Activated CD8-positive, alpha-beta memory T cell treated with anti-CD3 and anti-CD28 coated beads for 1 hour (primary cell): ENCODE measurements at places on chromosomes 1 and 21.

GRCh38 chr1:66624412-66625060, 90.6 kb downstream of the SGIP1 start:
- DNase-seq, result no peak

- DNase-seq, result no peak
These were observed 37.4 kb upstream of the HSD17B7 start for GRCh38 chr1:162753001-162753658.

DNA sequence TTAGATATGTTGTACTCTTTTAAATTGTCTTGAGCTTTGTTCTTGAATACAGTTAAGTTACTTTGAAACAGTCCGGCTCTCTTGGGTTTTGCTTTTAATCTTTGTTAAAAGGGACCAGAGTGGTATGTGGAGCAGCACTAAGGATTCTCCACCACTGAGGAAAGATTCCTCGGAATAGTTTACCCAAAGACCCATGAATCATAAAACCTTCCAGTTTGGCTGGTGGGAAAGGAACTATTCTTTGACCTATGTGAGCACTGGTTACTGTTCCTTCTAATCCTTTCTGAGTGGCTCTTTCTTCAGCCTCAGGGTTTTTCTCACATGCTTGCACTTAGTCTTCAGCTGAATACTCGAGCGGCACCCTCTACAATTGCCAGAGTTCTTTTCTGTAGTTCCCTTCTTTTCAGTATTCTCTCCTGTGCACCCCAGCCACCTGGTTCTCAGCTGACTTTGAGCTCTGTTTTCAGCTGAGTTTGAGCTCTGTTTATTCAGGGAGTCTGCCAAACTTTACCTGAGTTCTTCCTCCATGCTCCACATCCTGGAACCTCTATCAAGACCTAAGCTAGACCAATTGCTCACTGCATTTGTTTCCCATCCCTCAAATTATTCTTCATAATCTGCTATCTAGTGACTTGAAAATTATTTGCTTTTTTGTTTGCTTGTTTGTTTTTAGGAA, 253.8 kb upstream of the PLXNA2 start:
- DNase-seq, result no peak

GRCh38 chr1:153192697-153193096, 10.5 kb upstream of the LELP1 start:
- no peak for DNase-seq

GRCh38 chr1:147719711-147720225, 40.6 kb downstream of the GJA5 start:
- no peak for DNase-seq

DNA sequence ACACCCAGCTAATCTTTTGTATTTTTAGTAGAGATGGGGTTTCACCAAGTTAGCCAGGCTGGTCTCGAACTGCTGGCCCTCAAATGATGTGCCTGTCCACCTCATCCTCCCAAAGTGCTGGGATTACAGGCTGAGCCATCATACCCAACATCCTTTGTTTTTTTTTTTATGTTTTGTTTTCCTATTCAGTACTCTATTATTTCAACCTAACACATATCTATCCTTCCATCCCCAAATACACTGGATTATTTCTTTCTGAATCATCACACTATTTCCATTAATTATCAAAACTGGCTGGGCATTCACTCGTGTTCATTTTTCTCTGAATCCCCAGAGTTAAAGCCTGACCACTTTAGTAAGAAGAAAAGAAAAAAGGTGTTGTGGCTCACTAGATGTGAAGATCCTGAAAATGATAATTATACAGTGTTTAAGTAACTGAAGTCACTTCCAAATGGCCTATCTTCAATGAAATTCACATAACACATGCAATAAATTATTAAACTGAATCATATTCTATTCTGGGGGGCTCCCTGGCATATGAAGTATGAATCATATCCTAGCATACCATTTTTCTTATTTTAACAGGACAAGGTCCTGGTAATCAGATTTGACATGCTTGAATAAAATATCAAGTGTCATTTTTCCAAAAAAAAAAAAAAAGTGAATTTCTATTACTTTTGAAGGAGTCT, 1754.2 kb downstream of the BRINP3 start:
- DNase-seq, result no peak

GRCh38 chr1:109803901-109804331, 40.2 kb upstream of the EPS8L3 start:
- DNase-seq, result no peak

- no peak for DNase-seq
These were observed 84.0 kb upstream of the IVNS1ABP start for GRCh38 chr1:185401019-185401418.

GRCh38 chr1:211829343-211830054, 1.1 kb downstream of the LPGAT1 start:
- no peak for DNase-seq

DNA sequence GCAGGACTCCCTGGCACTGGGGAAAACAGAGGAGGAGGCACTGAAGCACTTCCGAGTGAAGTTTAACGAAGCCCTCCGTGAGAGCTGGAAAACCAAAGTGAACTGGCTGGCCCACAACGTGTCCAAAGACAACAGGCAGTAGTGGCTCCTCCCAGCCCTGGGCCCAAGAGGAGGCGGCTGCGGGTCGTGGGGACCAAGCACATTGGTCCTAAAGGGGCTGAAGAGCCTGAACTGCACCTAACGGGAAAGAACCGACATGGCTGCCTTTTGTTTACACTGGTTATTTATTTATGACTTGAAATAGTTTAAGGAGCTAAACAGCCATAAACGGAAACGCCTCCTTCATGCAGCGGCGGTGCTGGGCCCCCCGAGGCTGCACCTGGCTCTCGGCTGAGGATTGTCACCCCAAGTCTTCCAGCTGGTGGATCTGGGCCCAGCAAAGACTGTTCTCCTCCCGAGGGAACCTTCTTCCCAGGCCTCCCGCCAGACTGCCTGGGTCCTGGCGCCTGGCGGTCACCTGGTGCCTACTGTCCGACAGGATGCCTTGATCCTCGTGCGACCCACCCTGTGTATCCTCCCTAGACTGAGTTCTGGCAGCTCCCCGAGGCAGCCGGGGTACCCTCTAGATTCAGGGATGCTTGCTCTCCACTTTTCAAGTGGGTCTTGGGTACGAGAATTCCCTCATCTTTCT, 75.5 kb downstream of the PIK3CD start:
- DNase-seq, result no peak

DNA sequence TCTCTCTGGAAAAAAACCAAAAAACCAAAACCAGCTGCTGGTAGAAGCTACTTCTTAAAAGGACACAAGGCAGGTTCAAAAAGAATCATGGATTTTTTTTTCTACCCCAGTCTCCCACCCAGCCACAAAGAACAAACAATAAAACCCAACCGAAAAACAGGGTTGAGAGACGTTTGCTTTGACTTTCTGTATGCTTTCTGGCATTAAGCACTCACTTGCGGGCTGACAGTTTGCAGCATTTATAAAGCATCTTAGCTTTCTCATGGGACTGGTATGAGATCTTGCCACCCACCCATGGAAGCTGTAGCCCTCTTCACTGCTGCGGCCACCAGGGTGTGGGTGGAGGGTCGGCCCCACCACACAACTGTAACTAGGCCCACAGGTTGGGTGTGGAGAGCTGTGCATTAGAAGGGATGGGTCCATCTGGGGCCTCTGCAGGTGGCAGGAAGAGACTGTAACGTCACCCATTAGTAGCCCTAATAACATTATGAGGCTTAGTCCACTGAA, 165.7 kb downstream of the RHOU start:
- DNase-seq, result no peak

DNA sequence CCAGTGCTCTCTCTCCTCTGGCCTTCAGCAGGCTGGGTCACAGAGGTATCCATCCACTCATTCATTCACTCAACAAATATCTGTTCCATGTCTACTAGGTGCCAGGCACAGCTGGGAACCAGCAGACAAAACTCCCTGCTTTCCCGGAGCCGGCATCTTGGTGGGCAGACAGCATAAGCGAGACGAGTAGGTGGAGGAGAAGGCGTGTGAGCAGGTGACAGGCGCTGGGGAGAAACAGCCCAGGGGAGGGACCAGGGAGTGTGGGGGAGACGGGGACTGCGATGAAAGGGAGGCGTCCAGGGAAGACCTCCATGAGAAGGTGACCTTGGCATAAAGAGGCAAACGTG, 11.0 kb upstream of the KCNAB2 start:
- DNase-seq, result no peak

- DNase-seq, result no peak
These were observed 17.1 kb downstream of the DNASE2B start for GRCh38 chr1:84415396-84415795.

GRCh38 chr1:205701420-205701819, 21.1 kb upstream of the SLC45A3 start:
- DNase-seq, result no peak

DNA sequence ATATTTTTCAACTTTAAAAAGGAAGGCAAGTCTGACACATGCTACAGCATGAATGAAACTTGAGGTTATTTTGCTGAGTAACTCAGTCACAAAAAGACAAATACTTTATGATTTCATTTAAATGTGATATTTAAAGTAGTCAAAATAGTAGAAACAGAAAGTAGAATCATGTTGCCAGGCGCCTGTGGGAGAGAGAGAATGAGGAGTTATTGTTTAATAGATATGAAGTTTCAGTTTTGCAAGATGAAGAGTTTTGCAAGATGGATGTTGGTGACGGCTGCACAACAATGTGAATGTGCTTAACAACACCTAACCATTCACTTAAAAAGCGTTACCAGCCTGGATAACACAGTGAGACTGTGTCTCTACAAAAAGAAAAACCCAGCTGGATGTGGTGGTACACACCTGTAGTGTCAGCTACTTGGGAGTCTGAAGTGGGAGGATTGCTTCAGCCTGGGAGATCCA, 20.7 kb upstream of the ATP1A1 start:
- no peak for DNase-seq

DNA sequence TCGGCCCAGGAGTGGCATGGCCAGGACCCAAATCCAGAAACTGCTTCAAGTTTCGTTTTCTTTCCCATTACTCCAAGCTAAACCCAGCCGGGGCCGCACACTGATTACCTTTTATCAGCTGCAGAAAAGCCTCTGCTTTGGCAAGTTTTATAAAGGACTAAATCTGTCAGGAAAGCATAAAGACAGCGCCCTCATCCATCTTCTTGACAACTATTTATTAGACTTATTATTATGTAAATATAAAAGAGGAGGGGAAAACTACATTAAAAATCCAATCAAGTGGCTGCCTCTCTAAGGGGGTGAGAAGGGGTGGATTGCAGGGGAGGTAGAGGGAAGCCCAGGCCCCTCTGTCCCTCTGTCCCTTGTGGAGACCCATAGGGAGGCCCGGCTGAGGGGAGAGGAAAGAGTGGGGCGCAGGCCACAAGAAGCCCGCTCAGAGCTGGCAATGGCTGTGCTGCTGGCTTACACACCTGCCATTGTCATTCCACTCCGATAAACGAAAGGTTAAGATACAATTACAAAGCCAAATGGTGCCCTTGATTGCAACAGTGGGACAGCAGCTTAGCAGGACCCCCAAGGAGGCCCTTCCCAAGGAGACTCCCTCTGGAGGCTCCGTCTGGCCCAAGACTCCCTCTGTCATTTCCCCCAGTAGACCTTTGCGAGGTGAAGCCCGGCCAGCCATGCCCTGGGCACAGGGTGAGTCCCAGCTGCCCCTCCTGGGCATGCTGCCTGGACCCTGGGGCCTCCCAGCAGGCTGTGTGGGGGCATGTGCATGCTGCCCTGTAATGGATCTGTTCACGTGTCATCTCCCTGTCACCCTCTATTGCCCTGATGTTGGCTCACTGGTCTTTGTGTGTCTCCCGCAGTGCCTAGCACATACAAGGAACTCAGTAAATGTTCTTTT, 45.4 kb downstream of the KCND3 start:
- DNase-seq, result no peak

DNA sequence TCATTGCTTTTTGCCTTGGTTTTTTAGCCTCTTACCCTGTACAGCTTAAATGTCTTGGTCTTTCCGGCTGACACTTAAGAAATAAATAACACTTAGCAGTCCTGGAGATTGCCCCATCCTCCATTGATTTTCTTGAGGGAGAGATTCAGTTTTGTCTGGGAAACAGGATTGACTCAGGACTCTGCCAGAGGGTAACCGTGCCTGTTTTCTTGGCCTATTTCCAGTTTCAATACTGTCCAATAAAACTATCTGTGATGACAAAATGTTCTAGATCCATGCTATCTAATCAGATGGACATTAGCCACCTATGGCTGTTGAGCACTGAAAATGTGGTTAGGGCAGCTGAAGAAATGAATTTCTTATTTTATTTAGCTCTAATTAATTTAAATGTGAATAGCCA, 216.1 kb downstream of the DUSP10 start:
- DNase-seq, result no peak

GRCh38 chr1:32393136-32393535, 1.1 kb downstream of the BSDC1 start:
- DNase-seq, result no peak

DNA sequence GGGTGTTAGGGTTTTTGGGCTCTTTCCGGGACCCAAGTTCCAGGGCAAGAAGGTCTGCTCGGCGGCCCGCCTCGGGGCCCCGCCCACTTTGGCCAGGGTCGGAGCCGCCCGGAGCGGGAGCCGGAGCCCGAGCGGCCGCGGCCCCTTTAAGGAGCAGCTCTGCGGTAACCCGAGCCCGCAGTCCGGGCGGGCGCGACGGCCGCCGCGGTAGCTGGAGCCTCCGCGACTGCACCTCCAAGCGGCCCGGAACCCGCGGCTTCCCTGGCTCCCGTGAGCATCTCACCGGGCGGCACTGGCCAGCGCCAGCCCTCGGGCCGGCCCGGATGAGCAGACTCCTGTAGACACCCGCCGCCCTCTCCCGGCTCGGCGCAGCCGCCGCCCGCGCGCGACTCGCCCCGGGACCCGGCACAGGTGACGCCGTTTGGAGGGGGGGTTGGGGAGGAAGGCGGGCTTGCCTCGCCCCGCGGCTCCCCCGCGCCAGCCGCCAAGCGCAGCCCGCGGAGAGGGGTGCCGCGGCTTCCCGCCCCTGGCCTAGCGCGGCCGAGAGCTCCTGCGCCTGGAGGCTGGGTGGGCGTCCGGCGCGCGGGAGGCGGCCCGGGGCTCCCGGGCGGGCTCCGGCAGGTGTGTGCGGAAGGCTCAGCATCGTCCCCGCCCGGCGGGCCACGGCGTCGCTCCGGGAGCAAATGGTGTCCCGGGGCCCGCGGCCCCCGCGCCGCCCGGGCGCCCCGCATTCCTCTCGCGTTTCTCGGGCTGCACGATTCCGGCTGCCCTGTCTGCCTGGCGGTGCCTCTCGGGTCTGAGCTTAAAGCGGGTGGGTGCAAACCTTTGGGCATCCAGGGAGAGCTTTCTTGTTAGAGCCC, at the start of gene TLCD4:
Gene TLCD4, plus strand, starts transcription at position 149 of the 860 bp plus-strand sequence. CDS start 26,547 bp downstream, outside the sequence.
- DNase-seq, result no peak

DNA sequence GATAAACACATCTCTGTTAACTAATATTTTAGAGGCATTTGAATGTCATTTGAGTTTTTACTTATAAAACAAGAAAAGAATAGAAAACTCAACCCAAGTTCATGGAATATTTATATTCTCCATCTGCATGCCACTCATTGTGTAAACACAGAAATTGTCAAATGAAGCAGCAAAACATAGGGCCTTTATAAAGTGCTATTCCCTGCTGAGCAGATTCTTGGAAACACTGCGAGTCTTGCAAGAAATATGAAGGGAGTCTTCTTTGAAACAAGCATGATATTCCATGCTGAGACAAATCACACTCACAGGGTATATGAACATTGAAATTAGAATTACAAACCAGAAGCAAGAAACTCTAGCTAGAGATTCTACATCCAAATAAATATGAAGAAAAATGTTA, 655.8 kb downstream of the BRINP3 start:
- no peak for DNase-seq

- no peak for DNase-seq
These were observed 4.2 kb upstream of the DYRK3 start for GRCh38 chr1:206631085-206631509.

GRCh38 chr1:94235189-94236012, 2.0 kb downstream of the ARHGAP29 start:
- DNase-seq, result no peak

- DNase-seq, result no peak
These were observed 225.8 kb upstream of the RUNX1 start for GRCh38 chr21:35274923-35275322.

GRCh38 chr1:48681476-48682305, 95.0 kb downstream of the BEND5 start:
- DNase-seq, result no peak
